ENCODE measurements at places on chromosomes 5 and 9.

DNA sequence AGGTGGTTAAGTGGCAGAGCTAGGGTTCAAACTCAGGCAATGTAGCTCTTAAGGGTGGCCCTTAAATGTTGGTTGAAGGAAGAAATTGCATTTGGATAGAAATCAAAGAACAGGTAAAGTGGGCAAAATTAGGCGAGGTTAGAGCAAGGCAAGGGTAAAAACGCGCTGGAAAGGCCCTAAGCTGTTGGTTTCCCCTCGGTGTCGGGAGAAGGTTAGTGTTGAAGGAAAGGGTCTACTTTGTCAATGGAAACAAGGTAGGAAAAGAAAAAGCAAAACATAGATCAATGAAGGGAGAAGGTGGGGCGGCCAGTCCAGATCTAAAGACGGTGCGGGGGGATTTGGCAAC lies 431 bp downstream of the FASTKD3 start:
- DNase-seq, result no peak

DNA sequence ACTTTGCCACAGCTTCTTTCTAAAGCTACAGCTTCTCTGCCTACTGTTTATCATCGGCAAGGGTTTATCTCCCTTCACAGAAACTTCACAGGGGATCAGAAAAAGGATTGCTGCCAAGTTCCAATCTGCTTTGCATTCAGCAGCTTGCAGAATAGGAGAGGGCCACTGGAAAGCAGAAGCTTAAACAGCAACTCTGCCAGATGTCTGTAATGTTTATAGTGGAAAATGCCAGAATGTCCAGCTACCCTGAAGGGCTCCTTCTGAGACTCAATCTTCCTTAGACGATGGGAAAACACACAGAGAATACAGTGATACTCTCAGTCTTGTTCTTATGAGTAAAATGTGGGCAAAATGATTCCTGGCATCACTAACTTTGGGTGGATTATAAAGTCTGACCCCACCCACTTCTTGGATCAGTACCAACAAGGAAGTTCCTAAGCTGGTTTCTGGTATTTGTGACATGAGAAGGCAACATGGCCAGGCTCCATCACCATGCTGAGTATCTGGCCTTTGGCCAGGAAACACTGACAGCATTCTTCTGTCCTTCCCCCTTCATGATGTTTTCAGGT lies 19.0 kb downstream of the STOM start:
- no peak for DNase-seq

- no peak for DNase-seq
Observed at GRCh38 chr5:170907758-170908157, 45.9 kb downstream of the RANBP17 start.

- DNase-seq, result no peak
Observed at GRCh38 chr5:165887147-165887546, 2381.7 kb downstream of the MAT2B start.

- DNase-seq, result no peak
Observed at GRCh38 chr5:145661737-145662485, 173.2 kb downstream of the PRELID2 start.

Measured in stimulated activated CD4-positive, alpha-beta T cell treated with anti-CD3 and anti-CD28 coated beads, Interleukin-1b, Interleukin-23, amount 100 ng/mL, for 4 hours (primary cell).